Uterus (tissue), 4 donors: ENCODE measurements at places on chromosomes 12 and 14. TPM values are rescaled to one million over a fixed set of nuclear protein-coding genes. Genes with fewer than 3 reads are reported as not detected.

ITGB7 gene
- 3.8 TPM for total RNA-seq

GALNT16 gene
- total RNA-seq, result 35.9 TPM

SOX5 gene
- 44.4 TPM for total RNA-seq

JAG2 gene
- 15.3 TPM for total RNA-seq

ACSM4 gene
- total RNA-seq, result not detected
